ENCODE measurements at places on chromosomes 12 and 14. TPM values are rescaled to one million over a fixed set of nuclear protein-coding genes. Genes with fewer than 3 reads are reported as not detected.

DNA sequence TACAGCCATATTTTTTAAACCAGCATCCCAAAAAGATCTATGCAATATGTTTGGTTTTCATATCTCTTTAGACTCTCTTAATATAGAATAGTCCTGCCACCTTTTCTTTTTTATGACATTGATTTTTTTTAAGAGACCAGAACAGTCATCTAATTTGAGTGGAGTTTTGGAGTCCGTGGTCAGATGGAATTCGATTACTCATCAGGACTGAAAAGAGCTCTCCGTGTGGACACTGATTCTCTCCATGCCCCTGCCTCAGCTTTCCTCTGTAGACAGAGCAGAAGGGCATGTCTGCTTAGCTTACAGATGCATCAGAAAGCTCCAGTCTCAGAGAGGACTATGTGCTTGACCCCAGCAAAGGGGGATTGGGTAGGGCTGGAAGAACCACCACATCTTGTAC is 27.8 kb downstream of the SMCO2 start:
- peak; percentile 66 for DNase-seq

Gene PLEKHA5
- 17.1 TPM for total RNA-seq

Gene CELA1
- not detected for total RNA-seq

GRCh38 chr14:104135121-104135903 is 3.1 kb upstream of the KIF26A start:
- no peak for DNase-seq

- no peak for DNase-seq
These were observed 1662.2 kb upstream of the FLRT2 start for GRCh38 chr14:83867566-83868225.

GRCh38 chr12:1330477-1330827 is 263.9 kb downstream of the FBXL14 start:
- no peak for DNase-seq
